ENCODE measurements at places on chromosomes 2 and 18.
A peak's percentile ranks its signal among the peaks of the same experiment; 100 is the strongest.

DNA sequence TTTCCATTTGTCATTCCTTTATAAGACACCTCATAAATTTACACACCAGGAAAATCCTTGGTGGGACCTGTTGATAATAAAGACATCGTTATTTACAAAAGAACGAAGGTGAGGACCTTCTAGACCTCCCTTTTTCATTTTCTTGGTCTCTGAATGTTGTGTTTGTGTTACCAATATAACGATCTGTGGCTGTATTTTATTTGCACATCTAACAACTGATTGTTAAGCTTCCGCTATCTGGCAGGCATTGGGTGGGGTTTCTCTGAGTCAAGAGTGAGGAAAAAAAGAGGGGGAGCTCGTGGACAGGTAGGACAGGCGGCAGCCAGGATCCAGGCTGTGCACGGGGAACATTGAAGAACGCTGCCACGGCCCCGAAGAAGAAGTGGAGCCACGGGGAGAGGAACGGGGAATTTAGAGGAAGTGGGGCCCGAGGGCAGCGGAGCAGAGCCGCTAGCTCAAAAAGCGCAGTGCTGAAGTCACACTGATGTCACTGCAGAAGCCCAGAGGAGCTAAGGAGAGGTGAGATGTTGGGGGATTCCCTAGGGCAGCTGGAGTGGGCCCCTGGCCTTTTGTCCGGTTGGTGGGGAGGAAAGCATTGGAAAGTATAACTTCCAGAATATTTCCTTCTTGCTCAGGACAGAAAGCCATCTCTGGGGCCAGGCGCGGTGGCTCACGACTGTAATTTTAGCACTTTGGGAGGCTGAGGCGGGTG, 20.9 kb upstream of the DNMT3A start:
- peak; percentile 39 for DNase-seq

- DNase-seq, result no peak
These were observed 53.7 kb upstream of the MAP3K20 start for GRCh38 chr2:173021939-173022371.

GRCh38 chr2:83594241-83595120, 864.6 kb downstream of the SUCLG1 start:
- no peak for DNase-seq

GRCh38 chr2:163213661-163214081, 375.1 kb upstream of the KCNH7 start:
- DNase-seq, result no peak

DNA sequence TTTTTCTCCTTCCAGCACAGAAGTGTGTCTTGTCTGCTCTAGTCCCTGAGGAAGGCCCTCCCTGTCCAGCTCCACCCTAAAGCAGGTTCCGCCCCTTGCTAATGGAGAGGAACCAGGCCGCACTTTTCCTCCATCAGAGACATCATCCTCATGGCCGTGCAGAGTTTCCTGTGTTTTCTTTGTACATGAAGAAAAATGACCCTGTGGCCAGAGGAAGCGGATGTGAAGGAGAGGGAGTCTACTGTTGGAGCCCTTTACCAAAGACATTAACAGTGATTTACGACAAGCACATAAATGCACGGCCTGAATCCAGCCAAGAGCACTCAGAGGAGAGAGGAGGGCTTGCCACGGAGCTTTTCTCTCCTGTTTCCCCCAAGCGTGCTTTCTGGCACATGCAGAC, 109.5 kb downstream of the RNF144A start:
- no peak for DNase-seq

- no peak for DNase-seq
These were observed 826.3 kb upstream of the CDH2 start for GRCh38 chr18:29003194-29003593.

DNA sequence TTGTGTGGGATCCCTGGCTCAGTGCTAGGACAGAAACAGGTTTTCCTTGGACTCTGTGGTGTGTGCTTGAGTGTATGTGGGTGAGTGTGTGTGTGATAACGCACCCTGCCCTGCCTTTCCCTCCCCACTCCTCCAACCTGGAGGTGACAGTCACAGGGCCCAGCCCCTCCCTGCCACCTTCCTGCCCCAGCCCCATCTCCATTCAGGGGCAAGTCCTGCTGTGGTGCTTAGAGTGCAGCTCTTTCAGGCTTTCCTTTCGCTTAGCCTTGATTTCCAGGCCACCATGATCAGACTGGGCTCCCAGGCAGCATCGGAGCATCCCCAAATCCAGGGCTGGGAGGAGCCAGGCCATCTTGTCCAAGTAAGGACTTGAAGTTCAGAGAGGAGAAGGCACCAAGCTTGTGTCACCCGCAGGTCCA, 185.2 kb downstream of the ZFP36L2 start:
- no peak for DNase-seq

GRCh38 chr2:54568876-54569321, 112.8 kb downstream of the SPTBN1 start:
- no peak for DNase-seq

All from stimulated activated CD8-positive, alpha-beta memory T cell treated with anti-CD3 and anti-CD28 coated beads, Interleukin-2, amount 100 ng/mL, for 1 hour (primary cell).